ENCODE measurements at places on chromosomes 1 and 21.

DNA sequence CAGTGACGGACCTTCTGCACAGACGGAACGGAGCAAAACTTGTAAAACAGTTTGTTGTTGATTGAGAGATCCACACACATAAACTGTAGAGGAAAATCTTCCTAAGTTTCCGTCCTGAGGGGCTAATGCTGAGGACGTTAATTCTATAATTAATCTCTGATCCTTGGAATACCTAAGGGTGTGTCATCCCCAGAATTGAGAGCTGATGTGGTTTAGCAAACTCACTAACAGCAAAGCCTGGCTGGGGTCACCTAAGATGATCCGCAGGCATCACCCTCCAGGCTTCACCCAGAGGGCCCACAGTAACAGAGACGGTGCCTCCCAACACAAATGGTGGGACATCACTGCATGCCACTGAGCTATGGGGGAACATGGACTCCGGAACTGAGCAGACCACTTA lies 97.5 kb downstream of the SMYD2 start:
- DNase-seq, result no peak
- H3K36me3 ChIP-seq, result no peaks in the 10 kb centered on the region
- H3K4me1 ChIP-seq, result no peaks in the 10 kb centered on the region
- H3K27me3 ChIP-seq, result peaks cover 18% of the 10 kb centered on the region
- no peak overlapping the region for H3K27ac ChIP-seq

DNA sequence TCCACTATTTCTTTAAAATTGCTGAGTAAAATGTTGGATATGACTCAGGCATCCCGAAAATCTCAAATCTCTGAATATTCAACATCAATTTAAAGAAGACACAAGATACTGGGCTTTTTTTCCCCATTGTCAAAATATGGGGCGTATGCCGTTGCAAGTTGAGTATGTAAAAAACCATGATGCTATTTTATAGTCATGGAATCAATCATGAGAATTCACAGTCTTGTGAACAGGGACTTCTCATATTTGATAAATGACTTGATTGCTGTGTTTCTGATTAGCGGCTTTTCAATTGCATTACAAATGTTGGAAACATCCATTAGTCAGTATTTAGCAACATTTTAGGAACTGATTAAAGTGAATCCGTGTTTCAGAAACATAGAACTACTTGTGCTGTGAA lies 45.3 kb downstream of the SETD4 start:
- no peak for DNase-seq
- no peaks in the 10 kb centered on the region for H3K36me3 ChIP-seq
- peaks cover 13% of the 10 kb centered on the region for H3K27me3 ChIP-seq
- H3K4me1 ChIP-seq, result no peaks in the 10 kb centered on the region

- no peaks in the 10 kb centered on the region for H3K36me3 ChIP-seq
- no peak overlapping the region for H3K4me3 ChIP-seq
- H3K27ac ChIP-seq, result no peak overlapping the region
These were observed 178.1 kb downstream of the NPHP4 start for GRCh38 chr1:5814046-5814619.

GRCh38 chr1:13943055-13943454 lies 243.1 kb downstream of the PRDM2 start:
- H3K27me3 ChIP-seq, result peaks cover 5% of the 10 kb centered on the region
- no peak overlapping the region for H3K27ac ChIP-seq
- no peak overlapping the region for H3K4me3 ChIP-seq
- peaks cover 1% of the 10 kb centered on the region for H3K36me3 ChIP-seq
- no peaks in the 10 kb centered on the region for H3K4me1 ChIP-seq

GRCh38 chr1:210707300-210708240 lies 378.9 kb downstream of the HHAT start:
- no peak overlapping the region for H3K27ac ChIP-seq
- peaks cover 20% of the 10 kb centered on the region for H3K4me1 ChIP-seq
- no peaks in the 10 kb centered on the region for H3K36me3 ChIP-seq

Data from activated CD8-positive, alpha-beta memory T cell treated with anti-CD3 and anti-CD28 coated beads, Interleukin-2, amount 10 ng/mL, durations not matched to agents 7 days and 5 days (primary cell).